ENCODE measurements at places on chromosomes 5 and 9. TPM values are rescaled to one million over a fixed set of nuclear protein-coding genes. Genes with fewer than 3 reads are reported as not detected.

Gene CCNI2
- not detected for total RNA-seq

Gene PTGS1
- 21.1 TPM for total RNA-seq

Gene IFNK
- total RNA-seq = not detected

Gene HTR1A
- total RNA-seq = not detected

Gene SDHA
- 105 TPM for total RNA-seq

Gene WDR38
- total RNA-seq = not detected

Gene GRXCR2
- not detected for total RNA-seq

Gene PPP1R26
- total RNA-seq = 3.8 TPM

Gene SLC34A3
- not detected for total RNA-seq

Gene GEMIN5
- 27.5 TPM for total RNA-seq
